ENCODE measurements at places on chromosomes 5 and 9.

DNA sequence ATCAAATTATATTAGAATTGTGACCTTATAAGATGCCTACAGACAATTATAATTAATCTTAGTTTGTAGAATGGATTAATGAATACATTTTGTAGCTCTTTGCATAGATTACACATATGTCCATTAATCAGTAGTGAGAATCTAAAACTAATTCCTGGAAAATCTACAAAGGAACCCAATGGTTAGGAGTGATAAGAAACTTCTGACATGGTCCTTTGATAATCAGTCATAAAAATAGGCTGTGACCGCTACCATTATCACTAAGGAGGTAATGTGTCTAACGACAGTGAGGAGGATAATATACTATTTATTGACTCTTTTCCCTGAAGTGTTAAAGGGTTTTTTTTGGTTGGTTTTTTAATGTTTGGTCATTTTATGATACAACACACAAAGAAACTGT is 46.6 kb downstream of the BNC2 start:
- DNase-seq: no peak

DNA sequence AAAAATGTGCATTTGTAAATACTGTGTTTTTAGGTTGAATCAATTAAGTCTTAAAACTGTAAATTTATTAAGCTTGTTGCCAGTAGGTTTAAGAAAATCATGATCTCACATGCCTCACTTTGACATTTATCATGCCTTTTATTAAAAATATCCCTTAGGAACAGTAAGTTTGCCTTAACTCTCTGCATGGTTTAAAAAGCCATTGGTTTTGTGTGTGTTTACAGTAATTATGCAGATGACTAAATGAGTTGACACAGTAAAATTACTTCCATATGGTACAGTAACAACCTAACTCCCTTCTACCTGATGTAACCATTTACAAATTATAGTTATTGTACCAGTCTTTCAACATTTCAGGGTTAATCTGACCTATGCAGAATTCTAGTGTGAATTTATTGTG is 6.5 kb downstream of the RPS6 start:
- DNase-seq: no peak

DNA sequence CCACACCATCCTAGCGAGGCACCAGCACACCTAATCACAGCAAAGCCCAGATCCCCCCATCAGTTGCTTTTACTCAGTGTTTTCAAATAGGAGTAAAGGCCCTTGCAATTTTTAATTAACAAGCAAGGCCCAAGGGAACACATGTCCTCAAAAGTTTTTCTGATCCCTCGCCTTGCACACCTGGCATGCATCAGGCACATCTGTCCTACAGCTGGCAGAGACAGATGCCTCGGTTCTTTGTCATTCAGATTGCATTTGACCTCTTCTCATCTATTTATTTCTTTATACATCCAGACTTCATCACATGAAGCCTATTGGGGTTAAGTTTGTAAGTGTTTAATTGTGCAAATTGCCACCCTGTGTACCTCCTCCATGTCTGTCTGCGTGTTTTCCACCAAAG is 241.4 kb downstream of the MARCHF11 start:
- no peak for DNase-seq

GRCh38 chr5:106392766-106393165 is 1278.0 kb downstream of the EFNA5 start:
- no peak for DNase-seq

Measured in stimulated activated CD8-positive, alpha-beta memory T cell treated with anti-CD3 and anti-CD28 coated beads, Interleukin-4, amount 100 ng/mL, for 1 hour (primary cell).